ENCODE measurements at places on chromosomes 1 and 21. TPM values are rescaled to one million over a fixed set of nuclear protein-coding genes. Genes with fewer than 3 reads are reported as not detected.

- H3K27me3 ChIP-seq, result no peaks in the 10 kb centered on the region
- no peak for DNase-seq
- H3K4me1 ChIP-seq, result no peaks in the 10 kb centered on the region
- no peaks in the 10 kb centered on the region for H3K36me3 ChIP-seq
- H3K4me3 ChIP-seq, result no peak overlapping the region
Measured at GRCh38 chr1:46277658-46278373, 25.6 kb downstream of the LRRC41 start.

DNA sequence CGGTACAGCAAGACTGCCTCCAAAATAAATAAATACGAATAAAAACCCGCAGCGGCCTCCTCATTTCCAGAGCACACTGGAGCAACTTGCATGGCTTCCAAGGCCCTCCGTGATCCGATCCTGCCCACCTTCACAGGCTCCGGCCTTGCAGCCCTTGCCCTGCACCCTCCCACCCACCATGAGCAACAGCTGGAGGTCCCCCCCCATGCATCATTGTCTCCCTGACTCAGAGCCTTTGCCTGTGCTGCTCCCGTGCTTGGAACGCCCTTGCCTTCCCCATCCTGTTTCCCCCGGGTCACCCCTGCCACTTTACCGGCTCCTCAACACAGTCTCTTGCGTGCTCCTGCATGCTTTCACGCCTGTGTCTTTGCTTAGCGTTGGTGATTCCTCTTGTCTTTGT, 71.0 kb upstream of the ANGPTL1 start:
- peaks cover 27% of the 10 kb centered on the region for H3K4me1 ChIP-seq
- H3K27me3 ChIP-seq, result no peaks in the 10 kb centered on the region
- no peaks in the 10 kb centered on the region for H3K36me3 ChIP-seq
- DNase-seq, result no peak

The CCDC27 gene
- not detected for total RNA-seq

- H3K27ac ChIP-seq, result no peak overlapping the region
- no peaks in the 10 kb centered on the region for H3K27me3 ChIP-seq
- no peak overlapping the region for H3K4me3 ChIP-seq
- no peak for DNase-seq
- H3K4me1 ChIP-seq, result no peaks in the 10 kb centered on the region
Measured at GRCh38 chr21:37868446-37869295, 47.6 kb downstream of the KCNJ6 start.

All from gastrocnemius medialis (tissue), 4 donors.